ENCODE measurements at places on chromosomes 1 and 21.

GRCh38 chr1:153392258-153392657, 1.4 kb upstream of the S100A8 start:
- no peak for DNase-seq

DNA sequence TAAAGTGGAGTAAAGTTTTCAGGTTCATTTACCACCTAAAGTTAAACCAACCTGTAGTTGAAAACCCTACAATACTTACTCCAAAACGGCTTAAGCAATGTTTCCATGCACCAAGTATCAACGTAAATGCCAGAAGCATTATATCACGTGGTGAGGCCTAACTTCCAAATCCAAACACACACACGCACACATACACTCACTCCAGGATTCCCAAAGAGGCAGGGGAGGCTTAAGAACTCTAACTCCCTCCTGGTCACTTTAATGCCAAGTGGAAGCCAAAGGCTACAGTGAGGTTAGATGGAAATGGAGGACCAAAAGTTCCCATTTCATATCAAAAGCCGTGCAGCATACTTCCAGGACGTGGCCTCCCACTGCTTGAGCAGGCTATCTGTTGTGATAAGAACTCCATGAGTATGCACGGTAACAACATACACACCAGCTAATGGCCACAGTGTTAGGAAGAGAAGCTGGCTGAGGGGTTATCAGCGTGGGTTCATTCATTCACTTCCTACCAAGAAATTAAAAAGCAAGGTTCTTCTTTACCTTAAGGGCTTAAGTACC, 224.1 kb downstream of the SLC45A1 start:
- DNase-seq: no peak

DNA sequence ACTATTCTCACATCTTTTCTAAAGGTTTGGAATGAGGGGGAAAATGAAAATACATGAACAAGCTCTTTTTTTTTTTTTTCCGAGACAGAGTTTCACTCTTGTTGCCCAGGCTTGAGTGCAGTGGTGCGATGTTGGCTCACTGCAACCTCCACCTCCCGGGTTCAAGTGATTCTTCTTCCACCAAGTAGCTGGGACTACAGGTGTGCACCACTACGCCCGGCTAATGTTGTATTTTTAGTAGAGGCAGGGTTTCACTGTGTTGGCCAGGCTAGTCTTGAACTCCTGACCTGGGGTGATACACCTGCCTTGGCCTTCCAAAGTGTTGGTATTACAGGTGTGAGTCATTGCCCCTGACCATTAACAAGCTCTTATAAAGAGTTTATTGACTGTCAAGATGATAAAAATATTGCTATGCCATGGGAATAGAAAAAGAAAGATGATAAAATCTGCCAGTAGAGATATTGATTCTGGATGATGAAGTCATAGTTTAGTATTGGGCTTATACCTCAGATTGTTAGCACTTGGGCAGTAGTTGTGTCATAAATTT, 36.6 kb downstream of the INKA2 start:
- no peak for DNase-seq

- DNase-seq: no peak
These were observed 1.7 kb downstream of the ETS2 start for GRCh38 chr21:38807441-38807871.

DNA sequence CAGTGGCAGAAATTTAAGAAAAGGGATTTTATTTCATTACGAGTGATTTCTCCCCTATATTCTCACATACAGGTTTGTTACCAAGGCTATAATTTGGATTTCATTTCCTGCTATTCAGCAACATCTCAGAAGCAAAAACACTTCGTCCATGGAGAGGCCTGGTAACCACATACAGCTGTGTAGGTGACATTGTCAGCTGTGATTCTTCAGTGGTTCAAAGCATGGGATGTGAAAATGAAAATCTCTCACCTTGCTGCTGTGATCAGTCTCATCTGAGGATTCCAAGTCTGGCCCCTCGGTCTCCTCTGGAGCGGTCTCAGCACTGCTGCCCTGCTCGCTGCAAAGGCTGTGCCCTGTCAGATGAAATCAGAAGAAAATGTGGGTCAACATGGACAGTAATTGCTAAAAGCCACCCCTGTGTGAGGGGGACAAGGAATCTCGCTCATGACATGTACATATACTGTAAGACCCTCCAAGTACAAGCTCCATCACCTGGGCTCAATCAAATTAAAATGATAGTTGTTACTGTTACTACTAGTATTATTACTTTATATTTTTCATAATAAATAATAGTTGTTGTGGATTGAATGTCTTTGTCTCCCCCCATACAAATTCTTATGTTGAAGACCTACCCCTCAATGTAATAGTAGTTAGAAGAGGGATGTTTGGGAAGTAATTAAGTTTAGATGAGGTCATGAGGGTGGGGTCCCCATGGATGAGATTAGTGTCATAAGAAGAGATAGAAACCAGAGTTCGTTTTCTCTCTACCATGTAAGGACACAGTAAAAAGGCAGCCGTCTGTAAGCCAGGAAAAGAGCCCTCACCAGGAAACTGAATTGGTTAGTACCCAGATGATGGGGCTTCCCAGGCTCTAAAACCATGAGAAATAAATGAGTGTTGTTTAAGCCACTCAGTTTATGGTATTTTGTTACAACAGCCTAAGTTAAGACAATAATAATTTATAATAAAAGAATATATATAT, 126.7 kb upstream of the KRTAP19-8 start:
- DNase-seq: no peak

GRCh38 chr1:33025180-33025569, 11.5 kb downstream of the AK2 start:
- DNase-seq: no peak

- DNase-seq: no peak
These were observed 1.3 kb upstream of the BLACAT1 start for GRCh38 chr1:205456868-205457745.

- no peak for DNase-seq
These were observed 67.1 kb upstream of the GUCA2B start for GRCh38 chr1:42086146-42086545.

DNA sequence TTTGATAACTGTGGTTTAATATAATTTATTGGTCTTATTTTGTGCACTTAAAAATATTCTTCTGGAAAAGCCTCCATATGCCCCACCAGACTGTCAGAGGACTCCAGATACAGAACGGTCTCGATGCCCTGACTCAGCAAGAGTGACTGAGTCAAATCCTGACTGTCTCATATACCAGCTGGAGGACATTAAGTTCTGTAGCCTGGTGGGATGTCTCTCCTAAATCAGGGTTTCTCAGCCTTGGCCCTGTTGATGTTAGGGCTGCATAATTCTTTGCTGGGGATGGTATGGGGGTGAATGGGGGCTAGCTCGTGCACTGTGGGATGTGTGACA, 67.7 kb upstream of the TLR5 start:
- no peak for DNase-seq

DNA sequence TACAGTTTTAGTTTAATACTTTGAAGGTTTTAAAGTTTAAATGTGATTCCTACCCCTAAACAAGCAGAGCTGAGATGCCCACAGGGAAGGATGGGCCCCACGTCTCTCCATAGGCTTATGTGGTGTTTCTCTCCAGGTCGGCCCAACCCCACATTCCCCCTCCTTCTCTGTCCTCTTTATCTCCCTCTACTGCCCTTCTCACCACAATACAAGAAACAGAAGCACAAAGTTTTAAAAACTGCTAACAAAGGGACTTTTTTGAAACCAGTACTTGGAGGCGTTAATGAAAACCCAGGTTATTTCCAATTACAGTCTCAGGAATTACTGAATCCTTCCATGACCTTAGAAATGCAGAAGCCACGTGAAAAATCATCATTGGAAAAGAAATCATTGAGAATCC, 324.0 kb downstream of the NTNG1 start:
- DNase-seq: no peak

DNA sequence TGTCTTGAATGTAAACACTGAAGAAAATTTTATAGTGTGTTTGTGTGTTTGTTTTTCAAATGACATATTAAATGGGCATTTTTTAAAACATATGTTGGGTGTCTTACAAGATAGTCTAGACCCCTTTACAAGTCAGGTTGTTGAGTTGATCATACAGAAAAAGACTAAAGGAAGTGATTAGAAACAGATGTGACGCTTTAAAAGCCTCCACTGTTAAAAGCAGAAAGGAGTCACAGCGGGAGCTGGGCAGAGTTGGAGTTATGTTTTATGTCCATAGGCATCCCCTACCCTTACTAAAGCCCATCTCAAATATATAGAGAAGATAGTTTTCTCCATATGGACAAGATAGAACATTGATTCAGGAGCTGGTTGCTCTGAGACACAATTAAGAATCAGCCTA, 393.9 kb downstream of the PLPP3 start:
- no peak for DNase-seq

DNA sequence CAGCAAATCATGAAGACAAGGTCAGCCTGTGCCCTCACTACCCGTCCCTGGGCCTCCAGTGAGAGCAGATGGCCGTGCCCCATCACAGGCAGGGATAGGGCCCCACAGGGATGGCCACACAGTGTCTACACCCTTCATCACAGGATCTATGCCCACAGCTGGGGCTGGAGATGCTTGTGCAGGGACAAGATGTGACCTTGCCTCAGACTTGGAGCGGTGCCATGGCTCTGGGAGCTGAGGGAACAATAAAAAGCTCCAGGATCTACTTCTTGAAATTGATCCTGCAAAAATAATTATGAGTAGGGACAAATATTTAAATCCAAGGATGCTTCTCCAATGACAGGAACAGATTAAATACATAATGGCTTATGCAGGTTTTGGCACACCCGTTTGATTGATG, 25.4 kb upstream of the TCEA3 start:
- no peak for DNase-seq

GRCh38 chr1:201538612-201539551, at the start of gene NAV1:
Gene NAV1, plus strand, starts transcription at chr1:201539127. Its CDS starts 83,758 bp downstream, at chr1:201622885.
- DNase-seq: no peak

- DNase-seq: no peak
These were observed 57.3 kb upstream of the HIVEP3 start for GRCh38 chr1:41975850-41976569.

DNA sequence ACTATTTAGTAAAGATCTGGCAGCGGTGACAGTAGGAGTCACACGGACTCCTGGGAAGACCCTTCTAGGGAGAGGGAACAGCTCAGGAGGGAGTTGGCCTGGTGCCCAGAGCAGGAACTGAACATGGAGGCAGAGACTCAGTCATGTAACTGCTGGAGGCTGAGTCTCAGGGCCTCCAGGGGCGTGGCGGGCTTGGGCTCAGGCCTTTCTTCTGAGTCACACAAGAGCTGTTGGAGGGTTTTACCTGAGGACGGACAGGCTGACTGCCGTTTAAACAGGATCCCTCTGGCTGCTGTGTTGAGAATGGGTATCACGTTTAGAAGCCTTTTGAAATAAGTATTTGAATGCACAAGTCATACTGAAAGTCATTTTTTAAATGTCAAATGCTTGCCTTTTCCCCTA, 7.2 kb upstream of the ETS2 start:
- no peak for DNase-seq

DNA sequence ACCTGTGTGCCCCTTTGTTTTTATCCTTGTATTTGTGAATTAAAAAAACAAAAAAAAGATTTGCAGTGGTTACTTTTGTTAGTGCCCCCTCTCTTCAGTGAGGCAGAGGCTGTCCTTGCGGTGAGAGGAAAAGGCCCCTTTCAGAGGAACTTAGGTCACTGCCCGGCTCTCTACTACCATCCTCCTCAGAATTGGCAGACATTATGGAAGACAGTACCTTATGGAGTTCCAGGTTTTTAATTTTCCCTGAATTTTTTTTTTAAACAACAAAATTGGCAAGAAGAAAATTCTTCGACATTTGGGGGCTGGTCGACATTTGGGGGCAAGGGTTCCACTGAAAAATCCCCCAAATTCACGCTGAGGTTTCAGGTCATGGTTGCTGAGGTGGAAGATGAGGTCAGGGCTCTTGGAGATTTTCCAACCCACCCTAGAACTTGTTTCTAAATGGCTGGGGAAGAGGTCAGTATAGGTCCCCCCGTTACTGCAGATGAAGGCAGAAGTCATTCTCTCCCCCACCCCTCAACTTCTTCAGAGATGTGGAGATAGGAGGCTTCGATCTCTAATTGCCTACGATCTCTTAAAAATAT, 5.3 kb downstream of the RXFP4 start:
- no peak for DNase-seq

DNA sequence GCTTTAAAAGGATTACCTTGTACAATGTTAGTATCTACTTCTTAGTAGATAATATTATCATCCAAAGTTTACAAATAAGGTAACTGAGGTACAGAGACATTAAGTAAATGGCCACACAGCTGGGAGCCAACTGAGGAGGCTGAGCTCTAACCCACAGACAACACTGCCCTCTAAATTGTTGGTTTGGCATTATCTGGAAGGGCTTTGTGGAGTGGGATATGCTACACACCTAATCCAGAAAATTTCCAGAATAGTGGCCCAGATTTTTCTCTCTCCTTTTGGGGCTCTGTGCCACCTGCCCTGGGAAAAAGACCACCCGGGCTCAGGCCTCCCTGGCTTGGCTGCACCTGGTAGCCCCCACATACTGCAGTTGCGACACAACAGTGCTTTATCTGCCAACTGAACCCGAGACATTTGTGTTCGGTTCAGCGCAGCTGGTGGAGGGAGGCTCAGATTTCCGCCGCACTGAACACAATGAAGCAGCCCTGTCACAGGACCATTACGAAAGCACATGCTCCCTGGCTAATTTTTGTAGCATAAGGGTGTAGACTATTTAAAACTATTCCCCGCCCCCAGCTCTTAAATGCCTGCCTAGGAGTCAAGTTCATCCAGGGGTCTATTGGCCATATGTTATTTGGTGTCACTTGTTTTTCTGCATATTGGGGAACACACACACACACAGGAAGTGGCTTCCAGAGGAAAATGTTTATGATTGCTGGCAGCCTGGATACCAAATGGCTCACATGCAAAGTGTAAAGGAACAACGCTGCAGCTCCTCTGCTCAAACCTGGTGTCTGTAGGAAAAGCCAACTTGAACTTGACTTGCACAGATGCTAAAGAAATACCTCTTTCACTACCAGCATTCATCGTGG, 92.3 kb upstream of the ESRRG start:
- DNase-seq: no peak

GRCh38 chr1:1908506-1908791, 6.6 kb upstream of the CALML6 start:
- no peak for DNase-seq

- no peak for DNase-seq
These were observed 44.6 kb downstream of the GLUL start for GRCh38 chr1:182347019-182347418.

GRCh38 chr1:32035119-32035518, 21.5 kb downstream of the KHDRBS1 start:
- no peak for DNase-seq

DNA sequence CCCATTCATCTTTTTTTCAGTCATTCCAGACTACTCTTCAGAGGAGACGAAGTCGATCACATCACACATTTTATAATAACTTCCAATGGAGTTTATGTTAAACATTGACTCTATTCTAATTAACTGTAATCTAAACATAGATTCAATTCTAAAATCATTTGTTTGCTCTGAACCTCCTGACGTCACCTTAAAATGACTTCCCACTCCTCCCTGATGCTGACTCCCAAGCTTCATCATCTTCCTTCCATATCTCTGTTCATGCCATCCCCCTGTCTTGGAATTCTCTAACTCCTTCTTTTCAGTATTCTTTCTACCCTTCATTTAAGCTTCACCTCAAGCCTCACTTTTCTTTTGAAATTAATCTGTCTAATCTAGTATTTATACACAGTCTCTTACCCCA, 45.1 kb upstream of the PLPPR5 start:
- no peak for DNase-seq

GRCh38 chr1:114082867-114083585, 70.6 kb downstream of the SYT6 start:
- DNase-seq: no peak

- DNase-seq: no peak
These were observed 62.9 kb downstream of the GADD45A start for GRCh38 chr1:67747671-67748546.
